ENCODE measurements at places on chromosomes 7 and 10.

GRCh38 chr10:58998924-58999713 is 177.3 kb upstream of the PHYHIPL start:
- DNase-seq, result no peak

GRCh38 chr10:43119416-43120115 is 18.7 kb upstream of the CSGALNACT2 start:
- DNase-seq, result no peak

DNA sequence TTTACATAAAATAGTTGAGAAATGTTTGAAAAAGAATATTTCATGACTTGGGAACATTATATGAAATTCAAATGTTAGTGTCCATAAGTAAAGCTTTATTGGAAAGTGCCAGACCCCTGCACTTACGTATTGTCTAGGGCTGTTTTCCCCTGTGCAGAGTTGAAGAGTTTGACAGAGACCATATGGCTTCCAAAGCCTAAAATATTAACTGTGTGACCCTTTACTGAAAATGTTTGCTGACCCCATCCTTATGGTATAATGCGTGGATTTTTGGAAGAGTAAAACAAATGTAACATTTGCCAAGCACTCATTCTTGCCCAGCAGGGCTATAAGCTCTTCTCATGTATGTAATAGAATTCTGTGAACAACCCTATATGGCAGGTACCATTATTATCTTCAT is 40.1 kb upstream of the RAB18 start:
- DNase-seq, result no peak

DNA sequence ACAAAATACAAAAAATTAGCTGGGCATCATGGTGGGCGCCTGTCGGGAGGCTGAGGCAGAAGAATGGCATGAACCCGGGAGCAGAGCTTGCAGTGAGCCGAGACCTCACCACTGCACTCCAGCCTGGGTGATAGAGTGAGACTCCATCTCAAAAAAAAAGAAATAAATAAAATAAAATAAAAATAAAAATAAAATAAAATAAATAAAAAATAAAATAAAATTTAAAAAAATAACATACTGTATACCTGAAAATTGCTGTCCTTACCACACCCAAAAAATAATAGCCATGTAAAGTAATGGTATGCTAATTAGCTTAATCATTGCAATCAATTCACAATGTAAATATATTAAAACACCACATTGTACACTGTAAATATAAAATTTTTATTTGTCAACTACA is 3.4 kb downstream of the ZC3HAV1L start:
- no peak for DNase-seq

DNA sequence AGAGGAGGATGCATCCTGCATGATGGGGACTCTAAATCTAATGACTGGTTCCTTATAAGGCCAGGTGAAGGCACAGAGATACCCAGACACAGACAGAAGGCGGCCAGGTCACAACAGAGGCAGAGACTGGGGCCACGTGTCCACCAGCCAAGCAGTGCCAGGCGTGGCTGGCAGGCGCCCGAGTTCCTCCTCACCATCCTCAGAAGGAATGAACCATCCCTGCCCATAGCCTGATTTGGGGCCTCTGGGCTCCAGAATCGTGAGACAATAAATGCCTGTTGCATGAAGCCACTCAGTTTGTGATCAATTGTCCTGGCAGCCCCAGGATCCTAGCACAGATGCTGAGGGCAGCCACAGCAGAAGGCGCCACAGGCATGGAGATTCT is 69.0 kb upstream of the TNRC18 start:
- no peak for DNase-seq

DNA sequence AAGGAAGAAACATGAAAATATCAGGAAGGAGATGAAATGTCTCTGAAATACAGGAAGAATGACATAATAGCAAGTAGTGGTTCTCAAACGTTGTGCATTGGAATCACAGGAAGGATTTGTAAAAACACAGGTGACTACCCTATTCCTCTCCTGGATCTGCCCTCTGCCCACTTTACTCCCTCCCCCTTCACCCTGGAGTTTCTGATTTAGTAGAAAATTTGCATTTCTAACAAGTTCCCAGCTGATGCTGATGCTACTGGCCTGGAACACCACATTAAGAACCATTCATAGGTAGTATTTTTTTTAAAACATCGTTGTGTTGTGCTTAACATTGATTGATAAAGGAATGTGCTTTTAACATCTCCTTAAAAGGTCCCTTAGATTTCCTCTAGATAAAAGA is 130.9 kb downstream of the PHF14 start:
- no peak for DNase-seq

GRCh38 chr7:120056227-120056626 is 216.7 kb upstream of the KCND2 start:
- no peak for DNase-seq

GRCh38 chr10:3542185-3542611 is 242.8 kb downstream of the KLF6 start:
- no peak for DNase-seq

DNA sequence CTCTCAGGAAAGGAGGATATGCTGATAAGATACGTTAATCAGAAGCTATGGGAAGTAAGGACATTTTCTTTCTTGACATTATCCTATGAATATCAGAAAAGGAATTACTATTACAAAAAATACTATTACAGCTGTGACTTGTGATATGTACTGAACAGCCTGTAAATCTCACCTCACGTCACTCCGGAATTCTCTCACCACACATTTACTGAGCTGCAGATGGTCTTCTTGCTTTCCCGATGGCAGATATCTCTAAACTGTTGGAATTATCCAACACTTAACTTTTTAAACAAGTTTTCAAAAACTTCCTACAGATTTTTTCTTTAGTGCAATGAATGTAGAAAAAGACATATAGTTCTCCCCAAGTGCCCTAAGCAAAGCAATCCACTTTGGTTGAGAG is 313.4 kb downstream of the GPR37 start:
- no peak for DNase-seq

DNA sequence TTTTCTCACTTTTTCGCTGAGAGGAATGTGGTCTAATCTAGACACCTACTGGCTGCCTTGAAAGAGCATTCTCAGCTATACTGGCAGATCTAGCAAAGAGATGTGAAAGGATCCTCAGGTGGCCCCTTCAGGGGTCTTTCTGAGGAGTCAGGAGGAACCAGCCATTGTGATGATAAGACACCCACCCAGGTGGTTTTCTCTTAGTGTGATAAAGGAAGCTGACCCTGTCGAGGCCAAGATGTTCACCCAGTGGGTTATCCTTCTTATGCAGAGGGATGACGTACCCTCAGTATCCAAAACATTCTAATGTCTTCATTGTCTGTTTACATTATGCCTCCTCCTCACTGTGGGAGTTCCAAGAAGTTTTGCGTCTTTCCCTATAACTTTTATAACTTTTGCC is 98.3 kb upstream of the LRGUK start:
- no peak for DNase-seq

GRCh38 chr7:93048136-93048930 is 69.4 kb downstream of the SAMD9 start:
- DNase-seq, result no peak

DNA sequence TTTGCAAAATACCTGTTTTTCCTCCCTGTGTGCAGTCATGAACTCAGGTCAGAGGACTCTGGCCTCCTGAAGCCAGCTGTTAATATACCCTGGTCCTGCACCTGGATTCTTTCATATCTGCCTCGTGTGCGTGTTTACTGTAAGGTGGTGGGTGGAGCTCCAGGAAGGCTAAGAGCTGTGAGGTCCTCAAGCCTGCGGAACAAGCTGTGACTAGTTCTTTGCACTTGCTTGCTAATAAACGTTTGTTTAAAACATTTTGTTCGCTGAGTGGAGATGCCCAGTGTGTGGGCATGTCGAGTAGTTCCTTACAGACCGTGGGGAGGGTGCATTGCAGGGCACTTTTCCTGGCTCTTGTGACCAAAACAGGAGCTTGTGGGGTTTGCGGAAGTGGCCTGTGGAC is 139.0 kb downstream of the DOCK1 start:
- no peak for DNase-seq

- DNase-seq, result no peak
These were observed 34.7 kb downstream of the SPDYE6 start for GRCh38 chr7:102321351-102322201.

GRCh38 chr7:78967046-78967445 is 486.4 kb downstream of the MAGI2 start:
- DNase-seq, result no peak

GRCh38 chr10:110563132-110563531 is 4.4 kb upstream of the SMC3 start:
- no peak for DNase-seq

- no peak for DNase-seq
These were observed 845 bp downstream of the CCDC172 start for GRCh38 chr10:116324951-116325635.

DNA sequence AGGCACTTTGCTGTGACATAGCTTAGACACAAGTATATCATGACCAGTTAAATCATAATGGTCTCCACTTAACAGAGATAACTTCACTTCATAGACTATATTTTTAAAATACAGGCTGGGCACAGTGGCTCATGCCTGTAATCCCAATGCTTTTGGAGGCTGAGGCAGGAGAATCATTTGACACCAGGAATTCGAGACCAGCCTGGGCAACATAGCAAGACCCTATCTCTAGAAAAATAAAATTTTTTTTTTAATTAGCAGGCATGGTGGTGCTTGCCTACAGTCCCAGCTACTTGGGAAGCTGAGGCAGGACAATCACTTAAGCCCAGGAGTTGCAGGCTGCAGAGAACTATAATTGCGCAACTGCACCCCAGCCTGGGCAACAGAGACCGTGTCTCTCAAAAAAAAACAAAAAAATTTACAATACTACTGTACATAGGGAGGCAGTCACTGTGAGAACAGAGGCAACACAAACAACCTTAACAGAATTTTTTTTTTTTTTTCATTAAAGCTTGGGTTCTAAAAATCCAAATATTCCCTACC is 105.1 kb downstream of the USP6NL start:
- no peak for DNase-seq

DNA sequence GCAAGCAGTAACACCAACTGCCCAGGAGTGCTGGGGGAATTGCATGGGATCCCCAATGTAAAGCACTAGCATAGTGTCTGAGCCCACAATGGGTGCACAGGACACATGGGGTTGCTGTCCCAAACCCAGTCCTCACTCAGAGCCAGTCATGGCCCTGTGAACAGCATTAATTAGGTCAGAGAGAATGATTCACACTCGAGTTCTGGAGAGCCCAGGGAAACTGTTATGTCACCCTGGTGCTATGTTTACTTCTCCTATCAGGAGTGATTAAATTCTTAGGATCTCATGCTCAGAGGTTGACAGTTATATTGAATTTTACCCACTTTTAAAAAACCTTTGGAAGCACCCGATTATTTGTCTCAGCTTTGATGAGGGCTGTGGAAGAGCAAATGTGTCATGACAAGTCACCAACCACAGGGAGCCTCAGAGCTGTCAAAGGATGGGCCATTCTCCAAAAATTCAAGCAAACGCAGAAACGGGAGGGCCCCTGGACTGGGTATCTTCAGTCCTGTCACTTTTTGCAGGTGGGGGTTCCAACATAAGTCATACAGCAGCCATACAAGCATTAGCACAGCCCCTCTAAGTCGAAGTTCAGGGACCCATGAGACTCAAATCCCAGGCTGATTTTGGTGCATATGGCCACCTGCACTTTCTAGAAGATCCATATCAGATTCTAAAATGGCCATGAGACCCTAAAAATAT is 1.3 kb upstream of the RASSF4 start:
- no peak for DNase-seq

- DNase-seq, result no peak
These were observed 3.5 kb downstream of the POLR3A start for GRCh38 chr10:78025685-78026364.

DNA sequence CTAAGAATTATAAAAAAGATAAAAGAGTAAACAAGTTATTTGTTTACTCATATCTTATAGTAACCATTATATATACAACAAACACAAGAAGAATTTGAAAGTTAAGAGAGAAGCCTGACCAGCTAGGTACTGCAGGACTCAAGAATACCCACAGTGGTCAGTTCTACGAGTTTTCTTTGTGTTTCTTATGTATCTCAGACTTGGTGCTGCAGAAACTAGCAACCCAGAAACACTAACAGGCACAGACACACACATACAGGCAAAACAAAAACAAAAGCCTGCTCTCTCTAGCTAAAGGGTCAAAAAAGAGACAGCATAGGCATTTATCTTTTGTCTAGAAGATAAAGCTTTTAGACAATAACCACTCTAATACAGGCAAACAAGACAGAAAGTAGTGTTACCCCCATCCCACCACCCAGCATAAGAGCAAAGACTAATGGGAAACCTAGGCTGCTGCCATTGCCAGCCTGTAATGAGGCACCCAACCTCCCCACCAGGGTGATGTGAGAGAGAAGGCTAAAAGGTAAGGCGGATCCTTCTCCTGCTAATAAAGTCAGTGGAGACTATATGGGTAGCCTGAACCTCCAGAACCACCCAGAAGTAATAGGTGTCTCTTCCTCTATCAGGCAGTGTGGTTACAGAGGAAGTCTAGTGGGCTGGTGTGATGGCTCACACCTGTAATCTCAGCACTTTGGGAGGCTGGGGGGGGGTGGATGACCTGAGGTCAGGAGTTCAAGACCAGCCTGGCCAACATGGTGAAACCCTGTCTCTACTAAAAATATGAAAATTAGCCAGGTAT is 113.9 kb downstream of the DNAJC1 start:
- no peak for DNase-seq

GRCh38 chr7:112161253-112162141 is 44.7 kb downstream of the DOCK4 start:
- DNase-seq, result no peak

- no peak for DNase-seq
These were observed 20.2 kb upstream of the SEM1 start for GRCh38 chr7:96729820-96730219.

DNA sequence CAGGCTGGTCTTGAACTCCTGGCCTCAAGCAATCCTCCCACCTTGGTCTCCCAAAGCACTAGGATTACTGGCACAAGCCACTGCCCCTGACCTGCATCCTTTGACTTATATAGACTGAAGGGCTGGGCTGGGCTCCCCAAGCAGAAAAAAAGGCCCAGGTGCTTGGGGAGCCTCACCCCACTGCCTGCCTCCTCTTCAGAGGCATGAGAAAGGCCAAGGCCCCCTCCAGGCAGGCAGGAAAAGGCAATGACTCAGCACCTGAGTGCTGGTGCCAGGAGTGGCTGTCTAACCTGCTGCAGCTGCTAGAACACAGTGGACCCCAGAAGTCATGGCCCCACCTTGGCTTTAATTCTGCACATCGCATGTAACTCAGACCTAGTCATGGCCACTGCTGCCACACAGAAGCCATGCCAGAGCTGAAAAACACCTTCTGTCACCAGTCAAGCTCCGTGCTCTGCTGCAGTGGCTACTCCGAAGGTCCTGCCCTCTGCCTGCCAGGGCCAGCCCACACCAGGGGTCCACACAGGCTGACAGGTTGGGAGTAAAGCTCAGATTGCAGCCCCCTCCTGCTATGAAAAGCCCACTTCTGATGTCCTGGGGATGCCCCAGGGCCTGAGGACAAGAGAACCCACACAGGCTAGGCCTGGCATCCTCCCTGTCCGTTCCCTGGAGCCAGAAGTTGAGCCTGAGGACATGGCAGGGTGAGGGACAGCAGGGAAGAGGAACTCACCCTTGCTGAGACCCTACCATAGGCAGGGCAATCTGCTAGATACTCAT is 48.5 kb downstream of the GRID1 start:
- no peak for DNase-seq

- DNase-seq, result no peak
These were observed 3.2 kb upstream of the GIMAP4 start for GRCh38 chr7:150564006-150564405.

All from COR-L47 (cell line).